ENCODE measurements at places on chromosomes 1 and 21.

- no peak for DNase-seq
Measured at GRCh38 chr1:158150523-158150922, 30.2 kb upstream of the CD1D start.

GRCh38 chr1:39524591-39525365 is 33.3 kb downstream of the BMP8A start:
- DNase-seq = no peak

DNA sequence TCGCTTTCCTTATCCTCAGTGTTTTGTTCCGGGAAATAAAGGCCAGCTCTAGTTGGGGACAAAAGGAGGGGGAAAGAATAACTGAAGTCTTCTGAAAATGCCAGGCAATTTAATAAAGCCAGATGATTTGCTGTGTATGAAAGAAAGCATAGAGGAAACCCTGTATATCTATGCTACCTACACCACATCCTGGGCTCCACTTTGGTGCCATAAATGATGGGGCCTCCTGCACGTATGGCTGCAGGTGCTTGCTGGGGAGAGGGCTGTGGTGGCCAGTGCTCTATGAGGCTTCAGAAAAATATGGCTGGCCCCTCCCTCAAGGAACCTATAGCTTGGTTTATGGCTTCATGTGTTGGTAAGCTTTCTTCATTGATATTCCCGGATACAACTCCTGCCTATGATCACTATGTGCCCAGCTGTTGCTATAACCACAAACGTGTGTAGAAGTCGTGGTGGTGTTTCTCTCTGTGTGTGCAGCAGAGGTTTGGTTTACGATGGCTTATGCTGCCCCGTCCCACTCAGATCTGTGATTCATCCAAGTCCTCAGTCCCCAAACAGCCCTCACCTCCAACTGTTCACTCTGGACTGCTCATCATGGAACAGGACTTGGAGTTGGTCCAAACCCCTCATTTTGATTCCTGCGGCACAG is 59.5 kb downstream of the BACE2 start:
- no peak for DNase-seq

DNA sequence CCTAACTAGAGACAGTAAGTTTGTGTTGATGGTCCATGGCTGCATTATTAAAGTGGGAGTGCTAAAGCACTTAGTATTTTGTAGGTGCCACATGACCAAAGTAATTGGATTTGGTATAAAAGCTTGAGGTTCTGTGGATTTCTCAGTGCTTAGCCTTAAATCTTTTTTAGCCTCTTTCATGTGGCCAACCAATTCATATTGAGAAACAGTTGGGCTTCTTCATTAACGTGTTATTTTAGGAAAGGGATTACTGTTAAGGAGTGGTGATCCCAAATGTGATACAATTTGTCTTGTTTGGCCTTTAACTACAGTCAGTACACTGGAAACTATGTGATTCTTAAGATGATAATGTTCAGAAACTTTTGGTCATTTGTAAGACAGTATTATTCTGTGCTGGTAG is 25.5 kb downstream of the MAN1A2 start:
- no peak for DNase-seq

DNA sequence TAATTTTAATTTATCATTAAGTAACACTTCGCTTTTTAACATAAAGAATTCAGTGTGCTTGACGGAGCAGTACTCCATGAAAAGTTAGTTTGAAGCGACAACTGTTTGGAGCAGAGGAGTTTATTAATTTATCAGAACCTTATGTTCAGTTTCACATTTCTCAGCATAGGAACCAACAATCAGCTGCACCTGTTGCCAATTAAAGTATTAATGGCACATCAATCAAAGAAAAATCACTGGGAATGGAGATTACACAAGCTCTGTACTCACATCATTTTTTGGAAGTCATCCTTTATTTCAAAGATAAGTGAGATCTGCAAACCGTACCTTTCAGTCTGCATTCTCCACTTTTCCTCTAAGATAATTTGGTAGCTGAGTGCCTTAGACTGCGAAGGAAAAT is 344.6 kb downstream of the LMO4 start:
- no peak for DNase-seq
